ENCODE measurements at places on chromosomes 7 and 10.
A peak's percentile ranks its signal among the peaks of the same experiment; 100 is the strongest.

GRCh38 chr10:44056206-44056605 is 328.7 kb downstream of the CXCL12 start:
- no peak for DNase-seq

DNA sequence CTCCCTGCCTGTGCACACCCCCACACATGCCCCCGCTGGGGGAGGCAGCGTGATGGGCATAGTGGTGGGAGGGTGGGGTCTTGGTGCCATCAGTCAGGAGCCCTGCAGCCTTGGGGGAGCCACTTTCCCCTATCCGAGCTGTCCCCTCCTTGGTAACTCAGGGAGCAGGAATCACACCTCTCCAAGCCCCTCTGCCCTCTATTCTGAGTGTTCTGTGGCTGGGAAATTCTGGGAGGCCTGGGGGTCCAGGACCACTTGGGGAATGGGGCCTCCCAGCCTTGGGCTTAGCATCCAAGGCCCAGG is 11.3 kb downstream of the DPYSL4 start:
- DNase-seq, result no peak

DNA sequence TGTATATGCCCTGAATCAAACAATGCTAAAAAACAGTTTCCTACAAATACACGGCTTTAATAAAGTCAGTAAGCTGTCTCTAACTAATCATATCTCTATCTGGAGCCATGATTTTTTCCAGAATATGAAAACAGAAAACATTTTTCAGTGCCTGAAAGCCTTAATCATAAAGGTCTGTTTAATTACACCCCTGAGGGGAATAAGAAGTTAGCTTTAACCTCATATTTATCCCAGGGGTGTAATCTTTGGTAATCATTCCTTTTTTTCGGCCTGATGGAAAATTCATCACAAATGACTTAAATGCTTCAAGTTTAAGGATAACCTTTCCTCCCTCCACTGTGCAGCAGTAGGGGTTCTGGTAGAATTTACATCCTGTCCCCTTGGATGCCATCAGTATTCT is 124.2 kb downstream of the ATE1 start:
- no peak for DNase-seq

- DNase-seq, result no peak
Measured at GRCh38 chr7:3980300-3980643, 679.2 kb downstream of the SDK1 start.

DNA sequence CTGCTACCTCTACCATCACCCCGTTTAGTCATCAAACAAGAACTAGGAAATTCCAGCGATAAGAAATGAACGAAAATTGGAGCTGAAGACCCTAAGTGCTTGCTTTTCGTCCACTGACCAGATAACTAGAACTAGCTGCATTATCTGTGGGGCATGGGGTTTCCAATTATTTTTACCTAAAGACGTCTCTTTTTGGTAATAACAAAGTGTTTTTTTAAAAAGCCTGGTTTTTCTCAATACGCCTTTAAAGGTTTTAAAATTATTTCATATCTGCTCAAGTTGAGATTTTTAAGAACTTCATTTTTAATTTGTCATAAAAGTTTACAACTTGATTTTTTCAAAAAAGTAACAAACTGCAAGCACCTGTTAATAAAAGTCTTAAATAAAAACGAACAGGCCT is 104.2 kb downstream of the GALNT11 start:
- DNase-seq, result no peak

- no peak for DNase-seq
Measured at GRCh38 chr10:18008986-18009385, 57.3 kb downstream of the SLC39A12 start.

GRCh38 chr10:124145109-124145870 is 51.9 kb upstream of the CHST15 start:
- DNase-seq, result peak; percentile 94

- DNase-seq, result no peak
Measured at GRCh38 chr10:61404751-61405150, 48.4 kb downstream of the TMEM26 start.

DNA sequence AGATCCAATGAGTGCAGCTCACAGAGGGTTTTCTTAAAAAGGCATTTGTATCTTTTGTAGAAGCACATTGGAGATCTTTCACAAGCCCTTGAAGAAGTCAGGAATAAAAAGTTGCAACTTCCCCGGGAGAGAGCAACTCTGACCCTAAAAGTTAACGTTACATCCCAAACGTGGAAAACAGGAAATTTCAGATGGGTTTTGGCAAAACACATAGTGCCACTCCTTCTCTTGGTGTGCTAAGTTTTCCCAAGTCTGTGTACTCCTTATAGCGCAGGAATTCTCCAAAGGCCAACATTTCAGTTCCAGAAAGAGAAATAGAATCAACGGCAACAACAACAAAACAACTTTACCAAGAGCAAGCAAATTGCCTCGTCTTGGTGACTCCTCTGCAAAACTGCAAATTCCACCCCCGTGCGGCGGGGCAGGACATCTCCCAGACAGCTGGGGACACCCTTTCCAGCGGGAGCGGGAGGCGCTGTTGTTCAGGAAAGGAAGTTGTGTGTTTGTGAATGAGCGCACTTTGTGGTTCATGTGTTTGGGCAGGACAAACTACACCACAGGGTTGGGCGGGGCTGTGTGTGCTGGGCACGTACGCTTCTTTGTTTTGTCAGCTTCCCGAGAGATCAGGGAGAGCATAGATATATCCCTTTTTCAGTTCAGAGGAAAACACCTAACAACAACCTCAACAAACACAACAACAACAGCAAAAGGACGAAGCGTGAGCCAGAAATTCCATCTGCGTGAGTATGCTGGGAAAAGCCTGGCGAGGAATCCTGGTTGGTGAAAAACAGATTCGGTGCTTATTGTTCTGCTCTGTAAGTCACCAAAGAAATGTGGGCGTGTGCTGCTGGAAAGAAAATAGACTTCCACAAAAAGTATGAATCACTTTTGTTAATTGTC is 294.7 kb upstream of the PITRM1 start:
- peak; percentile 75 for DNase-seq

DNA sequence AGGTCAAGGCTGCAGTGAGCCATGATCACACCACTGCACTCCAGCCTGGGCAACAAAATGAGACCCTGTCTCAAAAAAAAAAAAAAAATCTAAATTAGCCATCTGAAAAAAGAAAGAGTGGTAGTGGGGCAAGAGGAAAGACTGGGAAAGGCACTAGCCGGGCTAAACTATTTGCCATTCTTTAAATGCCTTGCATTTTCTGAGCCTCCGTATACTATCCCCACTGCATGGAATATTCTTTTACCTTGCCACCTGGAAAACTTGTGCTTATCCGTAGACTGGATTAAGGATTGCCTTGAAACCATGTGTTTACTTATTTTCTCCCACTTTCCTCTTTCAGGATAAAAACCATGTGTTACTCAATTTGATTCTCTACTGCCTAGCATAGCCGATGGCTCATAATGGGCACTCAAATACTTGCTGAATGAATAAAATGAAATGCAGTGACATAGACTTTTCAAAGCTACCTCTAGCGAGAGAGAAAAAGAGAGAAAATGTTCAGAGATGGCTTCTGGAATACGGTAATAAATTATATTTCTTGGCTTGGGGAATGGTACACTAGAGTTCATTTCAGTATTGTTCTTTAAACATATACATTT is 30.6 kb downstream of the HYCC1 start:
- DNase-seq, result no peak

GRCh38 chr10:99531026-99531695 is 1.6 kb upstream of the NKX2-3 start:
- DNase-seq, result no peak

DNA sequence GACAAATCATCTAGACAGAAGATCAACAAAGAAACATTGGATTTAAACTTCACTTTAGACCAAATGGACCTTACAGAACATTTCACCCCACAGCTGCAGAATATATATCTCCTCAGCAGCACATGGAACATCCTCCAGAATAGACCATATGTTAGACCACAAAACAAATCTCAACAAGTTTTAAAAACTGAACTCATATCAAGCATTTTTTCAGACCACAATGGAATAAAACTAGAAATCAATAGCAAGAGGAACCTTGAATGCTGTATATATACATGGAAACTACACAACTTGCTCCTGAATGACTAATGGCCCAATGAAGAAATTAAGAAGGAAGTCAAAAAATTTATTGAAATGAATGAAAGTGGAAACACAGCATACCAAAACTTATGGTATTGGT is 157.7 kb downstream of the MTERF1 start:
- no peak for DNase-seq

DNA sequence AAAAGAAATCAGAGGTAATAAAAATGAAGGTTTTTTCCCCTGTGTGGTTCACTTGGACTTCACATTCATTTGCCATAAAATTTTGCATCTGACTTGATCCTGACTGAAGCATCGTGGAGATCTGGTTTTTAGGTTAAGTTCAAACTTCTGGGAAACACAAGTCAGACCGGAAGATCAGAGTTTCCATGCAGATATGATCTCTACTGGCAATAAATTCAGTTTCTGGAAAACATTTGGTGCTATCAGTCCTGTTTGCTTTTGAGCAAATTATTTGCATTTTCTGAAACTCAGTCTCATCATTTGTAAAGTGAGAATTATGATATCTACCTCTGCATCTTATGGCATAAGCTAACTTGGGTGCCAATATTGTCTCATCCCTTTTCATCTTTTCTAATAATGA is 81.3 kb upstream of the KCNMA1 start:
- no peak for DNase-seq

GRCh38 chr7:33854801-33855350 is 50.5 kb upstream of the BMPER start:
- DNase-seq, result peak; percentile 11

GRCh38 chr10:56586461-56586891 is 225.4 kb upstream of the ZWINT start:
- DNase-seq, result no peak

GRCh38 chr7:158994687-158995086 is 138.3 kb downstream of the DYNC2I1 start:
- no peak for DNase-seq

GRCh38 chr7:132499065-132499464 is 77.2 kb downstream of the PLXNA4 start:
- DNase-seq, result no peak
